ENCODE measurements at places on chromosomes 2 and 18. TPM values are rescaled to one million over a fixed set of nuclear protein-coding genes. Genes with fewer than 3 reads are reported as not detected.

The SNRPD1 gene
- total RNA-seq: 101 TPM

DNA sequence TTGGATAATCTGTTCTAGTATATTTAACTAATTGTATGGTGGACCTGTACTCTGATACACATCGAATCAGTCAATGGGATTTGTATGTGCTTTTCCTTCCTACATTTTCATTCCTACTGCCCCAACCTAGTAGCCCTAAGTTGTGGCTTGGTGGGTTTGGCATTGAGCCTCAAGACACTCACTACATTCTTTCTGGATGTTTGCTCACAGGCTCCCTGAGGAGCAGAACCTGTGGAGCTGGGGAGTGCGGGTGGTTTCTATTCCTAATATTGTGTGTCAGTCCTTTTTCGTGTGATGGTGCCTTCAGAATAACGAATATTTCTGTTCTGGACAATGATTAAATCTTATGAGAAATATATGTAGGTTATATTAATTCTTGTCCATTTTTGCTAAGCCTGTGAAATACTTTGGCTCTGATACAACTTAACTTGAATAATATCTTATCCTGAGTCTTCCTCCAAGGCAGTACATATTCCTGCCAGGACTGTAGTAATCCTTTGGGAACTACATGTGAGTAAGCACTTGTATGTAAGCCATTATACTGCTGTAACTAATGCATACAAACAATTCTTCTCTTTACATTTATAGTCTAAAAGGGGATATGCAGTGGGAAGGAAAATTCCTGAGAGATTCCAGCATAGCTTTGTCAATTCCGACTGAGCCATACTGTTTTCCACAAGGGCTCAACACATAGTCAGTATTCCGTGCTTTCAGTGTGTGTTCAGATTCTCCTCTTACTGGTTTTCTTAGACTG is 150.6 kb downstream of the AGPS start:
- peaks cover 31% of the 10 kb centered on the region for H3K4me1 ChIP-seq
- H3K4me3 ChIP-seq: no peak overlapping the region
- H3K27ac ChIP-seq: no peak overlapping the region
- peaks cover 22% of the 10 kb centered on the region for H3K36me3 ChIP-seq
- no peaks in the 10 kb centered on the region for H3K27me3 ChIP-seq

DNA sequence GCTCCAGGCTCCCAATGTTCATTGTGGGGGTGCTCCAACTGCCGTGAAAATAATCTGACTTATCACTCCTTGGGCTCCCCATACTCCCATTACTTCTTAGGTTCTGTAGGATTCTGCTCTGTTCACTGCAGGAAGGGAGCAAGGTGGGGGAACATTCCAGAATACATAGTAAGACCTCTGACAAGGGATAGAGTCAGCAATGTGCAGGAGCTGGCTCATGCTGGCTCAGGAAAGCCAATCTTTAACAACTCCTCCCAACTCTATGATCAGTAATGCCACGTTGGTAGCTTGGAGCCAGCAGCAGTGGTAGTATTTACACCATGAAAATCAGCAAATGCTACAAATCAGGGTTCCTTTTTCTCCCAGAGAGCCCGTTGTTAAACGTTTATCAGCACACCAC is 44.4 kb downstream of the FECH start:
- H3K4me3 ChIP-seq: no peak overlapping the region
- no peak for DNase-seq
- H3K27ac ChIP-seq: no peak overlapping the region
- H3K36me3 ChIP-seq: no peaks in the 10 kb centered on the region

- H3K4me3 ChIP-seq: no peak overlapping the region
- no peak for DNase-seq
- no peaks in the 10 kb centered on the region for H3K36me3 ChIP-seq
- H3K4me1 ChIP-seq: peaks cover 12% of the 10 kb centered on the region
- no peaks in the 10 kb centered on the region for H3K27me3 ChIP-seq
- H3K27ac ChIP-seq: no peak overlapping the region
Observed at GRCh38 chr2:189350540-189351209, 90.6 kb upstream of the WDR75 start.

- no peak overlapping the region for H3K27ac ChIP-seq
- H3K36me3 ChIP-seq: peaks cover 15% of the 10 kb centered on the region
- no peaks in the 10 kb centered on the region for H3K4me1 ChIP-seq
Observed at GRCh38 chr2:215360596-215360995, 48.7 kb downstream of the ATIC start.

GRCh38 chr2:160125828-160126227 is 63.4 kb upstream of the PLA2R1 start:
- no peak overlapping the region for H3K27ac ChIP-seq
- H3K4me1 ChIP-seq: no peaks in the 10 kb centered on the region
- no peak overlapping the region for H3K4me3 ChIP-seq
- no peak for DNase-seq

- H3K4me3 ChIP-seq: peak overlapping the region; percentile 86
- H3K27ac ChIP-seq: peak overlapping the region; percentile 61
- peaks cover 46% of the 10 kb centered on the region for H3K36me3 ChIP-seq
Observed at GRCh38 chr2:189673661-189674373, 653 bp upstream of the ANKAR start.

DNA sequence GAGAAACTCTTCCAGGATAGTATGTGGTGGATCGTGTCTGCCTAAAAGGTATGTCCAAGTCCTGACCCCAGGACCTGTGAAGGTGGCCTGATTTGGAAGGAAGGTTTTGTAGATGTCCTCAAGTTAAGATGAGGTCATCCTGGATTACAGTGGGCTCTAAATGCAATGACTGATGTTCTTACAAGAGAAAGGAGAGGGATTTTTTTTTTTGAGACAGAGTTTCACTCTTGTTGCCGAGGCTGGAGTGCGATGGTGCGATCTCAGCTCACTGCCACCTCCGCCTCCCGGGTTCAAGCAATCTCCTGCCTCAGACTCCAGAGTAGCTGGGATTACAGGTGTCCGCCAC is 19.9 kb downstream of the MBP start:
- no peak for DNase-seq
- H3K27me3 ChIP-seq: no peaks in the 10 kb centered on the region
- H3K4me3 ChIP-seq: no peak overlapping the region
- H3K4me1 ChIP-seq: peaks cover 92% of the 10 kb centered on the region
- H3K36me3 ChIP-seq: peaks cover 72% of the 10 kb centered on the region
- H3K27ac ChIP-seq: peak overlapping the region; percentile 76

The ERBB4 gene
- total RNA-seq: not detected

Data from activated CD4-positive, alpha-beta T cell treated with anti-CD3 and anti-CD28 coated beads, Interleukin-2, amount 10 ng/mL, durations not matched to agents 7 days and 5 days (primary cell).